ENCODE measurements at places on chromosomes 1 and 21.

GRCh38 chr21:35924714-35925301 lies 135.5 kb downstream of the SETD4 start:
- peak; percentile 22 for DNase-seq

GRCh38 chr1:98988904-98989555 lies 15.6 kb downstream of the PLPPR5 start:
- DNase-seq: no peak

DNA sequence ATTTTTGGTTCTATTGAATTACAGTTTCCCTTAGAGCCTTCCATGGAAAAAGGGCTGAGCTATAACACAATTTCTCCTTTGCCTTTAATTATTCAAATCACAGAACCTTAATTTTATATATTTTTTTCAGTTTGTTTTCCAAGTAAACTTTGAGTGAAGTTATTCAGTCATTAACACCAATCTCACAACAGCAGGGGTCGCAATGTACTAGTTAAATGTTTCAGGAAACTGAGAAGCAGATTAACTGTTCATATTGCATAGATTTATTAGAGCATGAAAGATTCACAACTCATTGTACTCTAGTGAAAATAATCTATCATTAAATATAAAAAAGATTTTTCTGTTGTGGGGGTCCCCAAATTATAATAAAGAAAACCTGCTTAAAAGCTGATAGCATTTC lies 64.1 kb downstream of the KIFAP3 start:
- DNase-seq: peak; percentile 3

GRCh38 chr1:98028800-98029199 lies 108.0 kb upstream of the DPYD start:
- no peak for DNase-seq

DNA sequence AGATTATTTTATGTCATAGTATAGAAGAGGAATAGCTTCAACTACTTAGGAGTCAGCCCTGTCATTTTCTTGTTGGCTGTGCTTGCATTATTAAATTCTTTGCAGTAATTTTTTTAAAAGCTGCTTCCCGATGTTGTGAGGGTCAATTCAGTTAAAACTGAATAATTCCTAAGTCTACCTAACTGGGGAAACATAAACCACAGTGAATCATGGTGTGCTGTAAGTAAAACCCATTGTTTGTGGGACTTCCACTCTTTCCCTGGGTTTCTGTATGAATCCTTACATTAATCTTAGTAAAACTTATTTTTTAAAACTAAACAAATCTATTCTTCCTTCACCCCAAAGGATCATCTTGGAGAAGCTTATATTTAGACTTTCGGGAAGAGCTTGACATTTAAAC lies 4.4 kb downstream of the SUCO start:
- DNase-seq: no peak

GRCh38 chr1:17494114-17494729 lies 45.3 kb upstream of the ARHGEF10L start:
- DNase-seq: peak; percentile 67

DNA sequence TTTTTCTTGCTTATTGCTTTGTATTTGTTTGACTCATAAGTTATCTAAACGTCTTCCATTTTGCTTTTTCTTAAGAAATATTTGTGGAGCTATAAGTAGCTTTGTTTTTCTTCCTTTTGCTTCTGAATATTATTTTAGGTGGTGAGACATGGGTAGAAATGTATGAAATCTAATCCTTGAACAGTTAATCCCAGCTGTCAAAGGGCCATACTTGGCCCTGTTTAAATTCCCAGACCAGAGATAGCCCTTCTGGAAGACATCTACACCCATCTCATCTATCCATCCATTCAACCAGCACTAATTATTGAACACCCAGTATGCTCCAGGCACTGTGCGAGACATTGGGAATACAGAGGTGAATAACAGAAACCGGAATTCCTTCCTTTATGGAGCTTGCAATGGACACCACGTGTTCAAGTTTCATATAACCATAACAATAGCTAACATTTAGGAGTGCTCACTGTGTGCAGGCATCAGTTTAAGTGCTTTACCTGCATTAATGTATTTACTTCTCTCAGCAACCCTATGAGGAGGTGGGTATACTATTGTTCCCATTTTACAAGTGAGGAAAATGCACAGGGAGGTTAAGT lies 8.7 kb downstream of the TACSTD2 start:
- no peak for DNase-seq

All from stimulated activated CD4-positive, alpha-beta T cell treated with anti-CD3 and anti-CD28 coated beads, Interleukin-4, amount 100 ng/mL, for 24 hours (primary cell).